ENCODE measurements at places on chromosomes 6 and 20.

- peak; percentile 73 for DNase-seq
These were observed 68.7 kb upstream of the MYL9 start for GRCh38 chr20:36472637-36473090.

GRCh38 chr6:33080127-33081089 is 4.6 kb downstream of the HLA-DPB1 start:
- no peak for DNase-seq

- DNase-seq = no peak
These were observed 99.1 kb upstream of the PRDM1 start for GRCh38 chr6:105986998-105987397.

DNA sequence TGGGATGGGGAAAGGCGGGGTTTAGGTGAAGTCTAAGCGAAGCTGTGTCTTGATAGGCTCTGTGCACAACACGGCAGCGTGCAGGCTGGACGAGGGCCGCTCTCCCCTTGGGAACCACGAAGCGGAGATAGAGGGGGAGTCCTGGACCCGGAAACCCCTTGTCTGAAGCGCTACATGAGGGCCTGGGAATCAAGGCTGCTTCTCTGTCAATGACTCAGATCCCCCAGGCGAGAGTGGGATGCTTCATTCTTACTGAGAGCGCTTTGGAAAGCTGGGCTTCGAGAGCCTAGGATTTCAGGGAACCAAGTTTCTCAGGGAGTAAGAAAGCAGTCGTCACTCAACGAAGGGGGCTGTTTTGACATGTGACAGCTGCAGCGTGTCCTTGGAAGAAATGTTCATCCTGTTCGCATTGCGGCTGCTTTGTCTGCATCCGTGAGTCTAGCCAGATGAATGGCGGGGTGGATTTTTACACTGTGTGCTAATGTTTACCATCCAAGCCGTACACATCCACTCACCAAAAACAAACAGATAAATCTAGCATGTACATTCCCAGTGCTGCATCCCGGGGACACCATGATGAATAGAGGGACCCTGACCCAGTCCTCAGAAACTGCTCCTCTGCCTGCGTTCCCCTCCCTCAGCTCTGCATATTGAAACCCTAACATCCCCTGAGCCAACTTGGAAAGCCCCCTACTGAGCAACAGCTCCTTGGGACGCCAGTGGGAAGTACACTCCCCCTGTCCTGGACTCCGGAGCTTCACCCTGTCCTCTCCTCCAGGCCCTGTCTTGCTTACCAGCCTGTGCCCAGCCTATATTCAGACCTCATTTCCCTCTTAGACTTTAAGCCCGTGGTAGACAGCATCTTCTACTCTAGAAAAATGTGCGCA is 24.5 kb upstream of the RTF2 start:
- no peak for DNase-seq

- no peak for DNase-seq
These were observed 35.1 kb downstream of the SYNJ2 start for GRCh38 chr6:158016571-158017383.
